Thoracic aorta (tissue), 2 donors: ENCODE measurements at places on chromosomes 4 and X. TPM values are rescaled to one million over a fixed set of nuclear protein-coding genes. Genes with fewer than 3 reads are reported as not detected.

DNA sequence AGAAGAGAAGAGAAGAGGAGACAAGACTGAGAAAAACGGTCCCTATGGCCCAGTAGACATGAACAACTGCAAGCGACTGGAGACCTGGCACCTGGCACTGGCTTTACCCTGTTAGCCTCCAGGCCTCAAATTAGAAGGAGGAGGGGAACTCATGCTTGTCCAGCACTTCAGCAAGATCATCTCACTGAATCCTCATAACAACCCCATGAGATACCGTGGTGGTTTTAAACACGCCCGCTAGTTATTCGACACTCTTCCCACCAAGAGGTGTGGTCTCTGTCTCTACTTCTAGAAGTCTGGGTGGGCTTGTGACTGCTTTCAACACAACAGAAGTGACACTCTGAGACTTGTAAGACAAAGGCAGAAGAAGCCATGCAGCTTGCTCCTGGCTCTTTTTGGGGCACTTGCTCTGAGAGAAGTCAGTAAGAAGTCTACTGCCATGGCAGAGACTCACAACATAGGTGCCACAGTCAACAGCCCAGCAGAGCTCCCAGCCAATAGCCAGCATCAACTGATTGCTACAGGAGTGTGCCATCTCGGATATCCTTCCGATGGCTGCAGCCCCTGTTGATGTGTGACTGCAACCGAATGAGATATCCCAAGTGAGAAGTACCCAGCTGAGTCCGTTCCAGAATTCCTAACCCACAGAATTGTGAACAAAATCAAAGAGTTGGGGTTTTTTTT, 34.0 kb upstream of the BCOR start:
- DNase-seq = no peak

DNA sequence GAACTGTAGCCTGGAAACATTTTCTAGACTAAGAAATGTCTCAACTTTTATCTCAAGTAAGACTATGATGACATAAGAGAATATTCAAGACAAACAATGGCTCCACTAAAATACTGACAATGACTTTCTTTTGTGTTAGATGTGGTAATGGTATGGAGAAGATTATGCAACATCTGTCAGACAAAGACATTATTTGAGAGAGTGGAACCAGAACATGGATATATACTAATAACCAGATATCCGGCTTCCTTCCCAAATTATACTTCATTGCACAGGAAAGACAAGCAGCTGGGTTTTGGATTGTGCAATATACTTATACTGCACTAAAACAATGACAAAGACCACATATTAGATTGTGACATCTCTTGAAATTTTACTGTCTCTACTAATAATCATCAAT, 290.8 kb upstream of the GIMD1 start:
- no peak for DNase-seq

GRCh38 chr4:76226418-76226817, 12.8 kb upstream of the SCARB2 start:
- no peak for DNase-seq

DNA sequence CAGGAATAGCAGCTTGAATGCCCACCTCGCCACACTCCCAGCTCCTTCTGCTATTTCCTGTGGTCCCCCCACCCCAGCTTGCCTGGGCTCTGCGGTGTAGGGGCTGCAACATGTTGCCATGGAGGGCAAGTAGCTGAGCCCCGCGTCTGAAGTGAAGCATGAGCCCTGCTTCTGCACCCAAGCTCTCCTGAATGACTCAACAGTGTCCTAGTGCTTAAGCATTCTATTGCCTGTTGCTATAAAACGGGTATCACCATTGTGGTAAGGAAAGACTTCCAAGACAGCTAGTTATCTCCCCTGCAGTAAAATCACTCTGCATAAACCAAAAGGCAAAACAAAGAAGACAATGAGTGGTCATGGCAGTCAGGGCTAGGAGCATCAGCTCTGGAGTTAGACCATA, 31.4 kb upstream of the SPATA4 start:
- no peak for DNase-seq

- no peak for DNase-seq
These were observed 55.0 kb upstream of the PAK3 start for GRCh38 chrX:111041018-111041462.

DNA sequence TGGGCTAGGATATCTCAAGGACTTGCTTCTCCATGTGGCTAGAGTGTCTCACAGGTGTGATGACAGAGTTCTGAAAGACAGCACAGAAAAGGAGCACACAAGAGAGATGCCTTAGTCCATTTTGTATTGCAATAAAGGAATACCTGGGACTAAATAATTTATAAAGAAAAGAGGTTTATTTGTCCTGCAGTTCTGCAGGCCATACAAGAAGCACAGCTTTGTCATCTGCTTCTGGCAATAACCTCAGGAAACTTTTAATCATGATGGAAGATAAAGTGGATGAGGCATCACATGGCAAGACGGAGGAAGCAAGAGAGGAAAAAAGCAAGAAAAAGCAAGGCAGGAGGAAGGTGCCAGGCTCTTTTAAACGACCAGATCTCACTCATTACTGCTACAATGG, 126.9 kb downstream of the ADAMTS3 start:
- no peak for DNase-seq

GRCh38 chr4:173417833-173418232, 18.9 kb upstream of the SCRG1 start:
- no peak for DNase-seq

The SETD7 gene
- 74.7 TPM for total RNA-seq

The XG gene
- total RNA-seq = 29.6 TPM
